Stimulated activated CD8-positive, alpha-beta memory T cell treated with anti-CD3 and anti-CD28 coated beads, Interleukin-7, amount 100 ng/mL, for 1 hour (primary cell): ENCODE measurements at places on chromosomes 1 and 21.

GRCh38 chr1:214584805-214585766 is 17.9 kb upstream of the CENPF start:
- no peak for DNase-seq

GRCh38 chr1:26372039-26372438 is 511 bp downstream of the ZNF683 start:
- DNase-seq: no peak

DNA sequence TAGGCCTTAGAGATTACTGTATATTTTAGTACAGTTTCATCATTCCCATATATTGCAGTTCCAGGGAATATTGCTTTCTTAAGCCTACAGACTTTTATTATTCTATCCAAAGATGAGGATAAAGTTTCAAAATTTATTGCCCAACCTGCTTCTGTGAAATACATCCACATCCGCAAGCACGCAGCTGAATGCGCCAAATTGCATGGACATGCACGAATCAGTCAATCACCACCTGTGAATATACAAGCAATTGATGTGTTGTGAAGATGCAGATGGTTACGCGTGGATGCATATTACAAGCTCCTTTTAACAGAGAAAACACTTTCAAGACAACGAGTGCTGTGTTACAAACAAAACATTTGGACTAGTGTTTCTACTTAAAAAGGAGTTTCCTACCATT is 577.8 kb upstream of the PLXNA2 start:
- DNase-seq: no peak

- no peak for DNase-seq
Observed at GRCh38 chr1:150969626-150970025, 5.0 kb downstream of the CERS2 start.

DNA sequence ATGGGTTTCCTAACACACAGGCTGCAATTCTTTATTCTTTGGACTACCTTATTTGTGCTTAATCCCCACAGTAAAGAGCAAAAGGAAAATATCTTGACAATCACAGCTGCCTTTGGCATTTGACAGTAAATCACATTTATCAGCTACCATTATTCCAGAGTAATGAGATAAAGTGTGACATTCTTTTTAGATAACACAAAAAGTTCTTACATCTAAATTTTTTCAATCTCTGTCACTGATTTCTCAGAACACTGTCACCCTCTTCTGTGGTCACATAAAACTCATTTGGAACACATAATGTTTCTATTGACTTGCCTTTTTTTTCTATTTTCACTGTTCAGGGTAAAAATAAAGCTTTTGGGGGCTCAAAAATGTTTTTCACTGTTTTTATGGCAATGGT is 484.6 kb downstream of the LTN1 start:
- no peak for DNase-seq
